ENCODE measurements at places on chromosomes 4 and X.

- peak; percentile 80 for DNase-seq
Observed at GRCh38 chrX:151984328-151984727, 9.9 kb upstream of the GABRE start.

DNA sequence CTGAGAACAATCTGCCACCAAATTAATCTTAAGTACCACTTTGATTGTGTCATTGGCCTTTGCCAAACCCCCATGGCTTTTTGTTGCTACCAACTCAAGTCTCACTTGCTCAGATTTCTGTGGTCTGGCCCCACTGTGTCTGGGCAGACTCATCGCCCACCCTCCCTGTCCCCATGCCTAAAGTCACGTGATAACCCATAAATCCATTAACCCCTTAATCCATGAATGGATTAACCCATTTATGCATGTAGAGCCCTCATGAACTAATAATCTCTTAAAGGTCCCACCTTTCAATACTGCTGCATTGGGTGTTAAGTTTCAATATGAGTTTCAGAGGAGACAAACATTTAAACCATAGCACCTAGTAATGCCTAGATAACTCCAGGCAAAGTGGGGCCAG lies 78.5 kb upstream of the BLTP1 start:
- DNase-seq: no peak

DNA sequence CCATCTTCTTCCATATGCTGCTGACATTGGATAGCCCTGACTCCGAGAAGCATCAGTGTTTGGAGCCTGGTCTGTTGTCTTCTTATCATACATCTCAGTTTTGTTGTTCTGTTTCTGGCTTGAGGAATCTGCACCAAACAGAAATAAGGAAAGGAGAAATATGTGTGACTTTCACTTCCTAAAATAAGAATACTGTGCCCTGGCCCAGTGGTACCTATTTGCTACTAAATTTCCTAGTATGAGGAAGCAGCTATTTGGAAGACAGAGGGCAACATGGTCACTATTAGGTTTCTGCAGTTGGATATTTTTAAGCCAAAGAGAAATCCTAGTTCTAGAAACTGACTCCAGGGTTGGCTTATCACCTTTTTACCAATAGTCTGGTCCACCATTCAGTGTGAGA lies 16.8 kb downstream of the CT47C1 start:
- no peak for DNase-seq

DNA sequence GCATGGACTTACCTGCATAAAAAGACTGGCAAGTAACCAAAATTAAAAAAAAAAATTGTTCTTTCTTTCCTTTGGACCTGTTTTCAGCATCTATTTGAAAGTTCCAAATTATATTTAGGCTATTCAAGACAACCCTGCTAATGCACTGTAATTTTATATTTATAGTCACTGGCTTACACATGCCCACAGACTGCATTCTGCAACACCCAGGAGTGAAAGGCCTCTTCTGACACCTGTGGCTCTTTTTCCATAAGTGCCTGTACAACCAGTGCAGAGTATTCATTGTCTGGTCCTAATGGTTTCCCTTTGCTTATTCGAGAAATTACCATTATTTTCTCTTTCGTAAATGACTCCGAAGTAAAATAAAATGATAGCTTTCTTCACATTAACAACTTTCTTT lies 143.3 kb downstream of the RNF150 start:
- no peak for DNase-seq

DNA sequence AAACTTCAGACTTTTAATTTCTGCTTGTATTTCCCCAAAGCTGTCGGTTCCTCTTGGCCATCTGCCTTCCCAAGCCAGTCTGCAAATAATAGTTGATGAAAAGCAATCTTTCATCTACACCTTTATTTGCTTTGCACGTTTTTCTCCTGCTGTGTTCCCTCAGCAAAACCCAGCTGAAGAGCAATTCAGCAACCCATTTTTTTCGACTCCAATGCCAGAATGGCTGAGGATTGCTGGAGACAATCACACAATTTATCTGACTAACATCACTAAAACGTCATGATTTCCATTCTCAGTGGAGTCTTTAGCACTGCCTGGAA lies 94.3 kb downstream of the GPRIN3 start:
- no peak for DNase-seq

DNA sequence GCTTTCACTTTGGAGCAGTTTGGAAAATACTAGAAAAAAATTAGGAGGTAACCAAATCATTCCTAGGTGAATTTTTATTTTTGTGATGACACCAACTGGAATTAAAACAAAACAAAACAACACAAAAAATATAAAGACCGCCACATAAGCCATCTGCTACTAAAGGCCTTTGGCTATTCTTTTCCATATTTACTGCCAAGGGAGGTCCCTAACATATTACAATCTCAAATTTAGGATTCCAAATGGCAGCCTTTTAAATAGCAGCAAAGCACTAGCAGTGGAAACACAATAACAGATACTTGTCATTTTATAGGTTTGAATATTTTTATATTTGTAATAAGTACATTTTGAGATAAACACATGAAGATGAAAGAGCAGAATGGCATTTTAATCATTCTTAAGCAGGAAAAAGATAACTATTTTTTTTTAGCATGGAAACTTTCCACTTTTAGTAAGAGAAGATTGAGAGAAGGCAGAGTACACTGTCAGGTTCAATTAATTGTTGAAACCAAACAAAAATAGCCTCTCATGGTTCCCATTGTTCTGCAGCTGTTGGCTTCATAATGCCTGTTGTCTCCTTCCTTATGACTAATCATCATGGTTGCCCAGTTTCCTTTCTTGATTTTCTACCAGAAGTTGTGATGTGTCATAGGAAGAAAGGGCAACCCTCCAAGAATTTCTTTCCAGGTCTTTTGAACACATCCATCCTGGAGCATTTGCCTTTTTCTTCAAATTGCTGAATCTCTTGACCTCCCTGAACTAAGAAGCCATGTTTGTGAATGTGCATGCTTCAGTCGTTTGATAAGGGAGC lies 219.0 kb upstream of the EMCN start:
- DNase-seq: peak; percentile 44

- peak; percentile 2 for DNase-seq
Observed at GRCh38 chr4:146255463-146255862, 41.1 kb downstream of the REELD1 start.

DNA sequence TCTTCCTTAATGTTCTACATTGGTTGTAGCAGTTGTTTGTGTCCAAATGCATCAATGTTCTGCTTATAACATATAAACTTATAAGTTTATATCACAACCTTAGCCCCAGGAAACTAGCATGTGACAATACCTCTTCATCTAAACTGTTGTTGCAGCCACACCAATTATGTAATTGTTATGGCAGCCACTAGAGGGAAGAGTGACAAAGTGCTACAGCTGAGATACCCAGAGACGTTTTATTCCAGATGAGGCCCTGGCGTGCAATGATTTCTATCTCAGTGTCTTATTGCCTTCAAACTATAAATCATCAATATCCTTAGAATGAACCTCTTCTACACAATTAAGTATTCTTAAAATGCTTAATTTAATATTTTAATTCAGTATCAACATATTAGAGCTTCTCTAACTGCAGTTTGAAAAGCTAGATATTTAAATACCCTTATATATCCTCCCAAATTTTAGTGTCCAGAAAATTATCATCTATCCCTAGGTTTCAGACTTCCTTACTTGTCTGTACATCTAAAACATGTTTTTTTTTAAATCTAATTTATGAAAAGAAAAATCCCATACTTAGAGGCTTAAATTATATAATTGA lies 171.6 kb downstream of the PCDH10 start:
- no peak for DNase-seq

DNA sequence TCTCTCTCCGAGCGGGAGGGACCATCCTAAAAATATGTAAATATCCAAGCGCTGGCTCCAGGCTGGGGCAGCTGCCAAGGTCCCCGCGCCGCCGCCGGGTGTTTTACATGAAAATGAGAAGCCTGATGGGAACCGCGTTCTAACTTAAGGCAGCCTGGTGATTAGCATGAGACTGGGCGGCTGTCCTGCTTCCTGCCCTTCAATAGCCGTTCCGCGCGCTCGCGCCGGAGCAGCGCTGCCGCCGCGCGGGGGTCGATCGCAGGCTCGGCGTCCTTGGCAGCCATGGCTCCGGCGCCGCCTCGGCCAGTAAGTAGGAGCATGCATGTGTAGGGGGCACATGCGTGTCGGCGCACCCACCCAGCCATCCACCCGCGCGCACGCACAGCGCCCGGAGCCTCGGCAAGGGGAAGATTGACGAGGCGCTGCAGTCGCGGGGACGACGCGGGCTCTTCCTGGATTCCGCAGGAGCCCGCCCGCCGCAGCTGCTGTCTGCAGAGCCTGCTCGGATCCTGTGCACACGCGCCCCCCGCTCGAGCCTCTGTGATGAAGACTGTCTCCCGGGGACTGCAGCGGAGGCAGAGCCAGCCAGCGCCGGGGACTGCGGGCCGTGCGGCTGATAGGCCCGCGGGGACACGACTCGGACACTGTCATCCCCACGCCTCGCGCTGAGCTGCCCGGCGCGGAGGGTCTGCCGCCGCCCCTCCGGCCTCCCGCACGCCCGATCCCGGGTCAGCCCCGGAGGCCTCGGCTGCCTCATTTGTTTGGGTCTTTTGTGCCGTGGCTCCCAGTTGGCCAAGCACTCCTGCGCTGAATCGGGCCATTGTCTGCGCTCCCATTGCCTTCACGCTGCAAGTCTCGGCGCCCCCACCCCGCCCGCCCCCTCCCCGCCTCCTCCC lies 734 bp downstream of the STOX2 start:
- DNase-seq: no peak

- no peak for DNase-seq
Observed at GRCh38 chr4:159639671-159640323, 536.9 kb downstream of the RAPGEF2 start.

- no peak for DNase-seq
Observed at GRCh38 chrX:111010111-111010510, 85.9 kb upstream of the PAK3 start.

GRCh38 chr4:104938624-104939023 lies 208.1 kb upstream of the TET2 start:
- no peak for DNase-seq

DNA sequence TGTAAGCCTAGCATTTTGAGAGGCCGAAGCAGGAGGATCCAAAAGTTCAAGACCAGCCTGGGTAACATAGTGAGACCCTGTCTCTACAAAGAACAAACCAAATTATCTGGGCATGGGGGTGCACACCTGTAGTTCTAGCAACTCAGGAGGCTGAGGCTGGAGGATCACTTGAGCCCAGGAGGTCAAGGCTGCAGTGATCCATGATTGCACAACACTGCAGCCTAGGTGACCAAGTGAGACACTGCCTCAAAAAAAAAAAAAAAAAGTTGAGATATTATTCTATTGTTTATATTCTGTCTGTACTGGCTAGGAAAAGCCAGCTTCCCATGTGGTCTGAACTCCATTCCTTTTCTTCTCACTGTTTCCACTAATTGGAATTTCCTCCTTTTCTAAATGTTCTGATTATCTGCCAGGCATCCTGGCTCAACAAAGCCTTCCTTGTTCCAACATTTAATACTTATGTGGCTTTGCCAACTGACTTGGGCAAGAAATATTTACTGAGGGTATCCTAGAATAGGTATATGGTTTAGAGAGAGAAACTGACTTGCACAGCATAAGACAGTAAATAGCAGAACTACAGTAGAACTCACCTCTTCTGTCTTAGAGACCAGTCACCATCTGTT lies 175.2 kb upstream of the ADAMTS3 start:
- DNase-seq: no peak

DNA sequence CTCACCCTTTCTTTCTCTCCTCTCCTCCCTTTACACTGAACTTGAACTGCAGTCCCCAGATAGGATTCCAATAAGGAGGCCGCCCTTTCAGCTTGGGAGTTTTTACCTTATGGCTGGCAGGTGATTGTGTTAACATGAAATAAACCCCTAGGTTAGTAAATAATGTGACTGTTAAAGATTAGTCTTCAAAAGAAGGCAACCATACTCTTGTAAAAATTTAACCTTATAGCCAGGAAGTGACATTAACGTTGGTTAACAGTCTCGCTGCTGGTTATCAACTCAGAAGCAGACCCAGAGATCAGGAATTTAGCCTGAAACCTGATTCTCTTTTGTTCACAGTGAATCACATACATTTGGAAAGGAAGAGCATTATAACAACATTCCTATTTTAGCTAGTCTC lies 15.2 kb downstream of the FHDC1 start:
- DNase-seq: no peak

DNA sequence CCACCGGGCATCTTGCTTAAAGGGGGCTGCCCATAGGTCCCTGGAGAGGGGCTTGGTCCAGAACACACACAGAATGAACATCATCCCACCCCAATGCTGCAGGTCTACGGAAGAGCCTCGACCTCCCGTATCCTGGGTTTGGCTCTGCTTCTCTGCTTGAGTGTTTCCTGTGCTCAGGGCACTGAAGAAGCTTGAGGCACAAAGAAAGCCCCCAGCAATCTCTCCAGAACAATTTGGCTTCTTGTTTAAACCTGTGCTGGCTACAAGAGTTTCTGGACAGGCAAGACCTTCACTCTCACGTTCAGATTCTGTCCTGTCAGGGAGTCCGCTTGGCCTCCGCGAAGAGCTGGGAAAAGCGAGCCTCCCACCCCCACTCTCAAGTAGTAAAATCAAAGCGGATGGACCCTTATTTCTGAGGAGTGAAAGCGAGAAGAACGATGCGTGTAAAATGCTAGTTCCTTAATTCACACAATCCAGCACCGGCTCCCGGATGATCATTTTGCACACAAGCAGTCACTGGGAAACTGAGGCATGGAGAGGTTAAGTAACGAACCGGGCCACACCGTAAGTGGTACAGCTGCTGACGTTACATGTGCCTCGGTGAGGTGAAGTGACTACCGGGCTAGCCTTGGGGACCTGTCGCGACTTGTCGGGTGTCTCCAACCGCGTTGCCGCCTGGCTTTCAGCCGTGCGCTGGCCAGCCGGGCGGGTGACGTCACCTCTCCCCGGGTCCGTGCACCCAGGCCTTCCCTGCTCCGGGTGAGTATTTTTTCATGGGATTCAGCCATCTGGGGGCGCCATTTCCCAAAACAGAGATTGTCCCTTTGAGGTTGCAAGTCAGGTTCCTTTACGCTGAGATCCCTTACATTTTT lies 3.1 kb upstream of the SFRP2 start:
- DNase-seq: no peak

GRCh38 chr4:21304540-21304887 lies 604.3 kb downstream of the PACRGL start:
- no peak for DNase-seq

- no peak for DNase-seq
Observed at GRCh38 chrX:121635141-121635540, 587.7 kb downstream of the GLUD2 start.

GRCh38 chr4:76212851-76213414 lies 691 bp downstream of the SCARB2 start:
- DNase-seq: no peak

DNA sequence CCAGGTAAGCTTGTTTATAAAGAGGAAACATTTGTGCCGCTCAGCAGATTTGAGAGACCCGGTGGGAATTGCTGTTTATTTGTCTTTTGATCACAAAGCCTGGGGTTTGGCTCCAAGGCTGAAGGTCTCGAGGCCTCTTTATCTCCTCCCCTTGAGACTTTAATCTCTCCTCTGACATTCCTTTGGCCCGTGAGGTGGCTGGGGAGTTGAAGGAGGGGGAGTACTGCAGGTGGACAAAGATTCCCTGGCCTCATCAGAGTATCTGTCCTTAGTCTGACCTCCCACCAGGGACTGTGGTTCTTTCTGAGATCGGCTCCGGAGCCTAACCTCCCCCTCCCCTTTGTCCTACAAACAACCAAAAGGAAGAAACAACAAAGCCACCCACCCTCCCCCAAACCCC lies 216.5 kb downstream of the MID1IP1 start:
- no peak for DNase-seq

GRCh38 chr4:127604949-127605709 lies 27.6 kb upstream of the INTU start:
- no peak for DNase-seq
